Urinary bladder (tissue), 4 donors: ENCODE measurements at places on chromosomes 11 and 22.

- DNase-seq: no peak
Measured at GRCh38 chr11:120611581-120611980, 100.0 kb downstream of the GRIK4 start.

GRCh38 chr22:25492162-25492561 lies 72.3 kb upstream of the GRK3 start:
- DNase-seq: no peak

- no peak for DNase-seq
Measured at GRCh38 chr22:44855855-44856254, 103.5 kb downstream of the ARHGAP8 start.

- no peak for DNase-seq
Measured at GRCh38 chr11:67195971-67196456, 70.3 kb upstream of the GRK2 start.
